ENCODE measurements at places on chromosomes 13 and 19. TPM values are rescaled to one million over a fixed set of nuclear protein-coding genes. Genes with fewer than 3 reads are reported as not detected.

VSTM2B gene
- not detected for total RNA-seq

REEP6 gene
- total RNA-seq, result 12.4 TPM

CPB2 gene
- not detected for total RNA-seq

AMH gene
- 3.7 TPM for total RNA-seq

PLPP2 gene
- 2.6 TPM for total RNA-seq

LSM14A gene
- total RNA-seq, result 57.1 TPM

CILP2 gene
- 1.2 TPM for total RNA-seq

Measured in pericardium fibroblast (primary cell).